ENCODE measurements at places on chromosomes 4 and X. TPM values are rescaled to one million over a fixed set of nuclear protein-coding genes. Genes with fewer than 3 reads are reported as not detected.

DNA sequence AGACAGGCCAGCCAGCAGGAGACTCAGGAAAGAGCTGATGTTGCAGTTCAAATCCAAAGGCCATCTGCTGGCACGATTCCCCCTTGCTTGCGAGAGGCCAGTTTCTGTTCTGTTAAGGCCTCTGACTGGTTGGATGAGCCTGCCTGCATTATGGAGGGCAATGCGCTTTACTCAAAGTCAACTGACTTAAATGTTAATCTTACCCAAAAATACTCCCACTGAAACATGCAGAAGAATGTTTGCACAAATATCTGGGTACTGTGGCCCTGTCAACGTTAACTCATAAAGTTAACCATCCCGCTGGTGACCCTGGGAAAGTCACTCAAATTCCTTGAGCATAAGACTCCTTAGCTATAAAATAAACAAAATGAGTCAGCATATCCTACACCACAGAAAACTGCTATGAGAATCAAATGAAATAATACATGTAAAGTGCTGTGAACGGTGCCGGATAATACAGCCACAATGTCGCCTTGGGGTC lies 326.4 kb downstream of the EVC2 start:
- no peak for DNase-seq

DNA sequence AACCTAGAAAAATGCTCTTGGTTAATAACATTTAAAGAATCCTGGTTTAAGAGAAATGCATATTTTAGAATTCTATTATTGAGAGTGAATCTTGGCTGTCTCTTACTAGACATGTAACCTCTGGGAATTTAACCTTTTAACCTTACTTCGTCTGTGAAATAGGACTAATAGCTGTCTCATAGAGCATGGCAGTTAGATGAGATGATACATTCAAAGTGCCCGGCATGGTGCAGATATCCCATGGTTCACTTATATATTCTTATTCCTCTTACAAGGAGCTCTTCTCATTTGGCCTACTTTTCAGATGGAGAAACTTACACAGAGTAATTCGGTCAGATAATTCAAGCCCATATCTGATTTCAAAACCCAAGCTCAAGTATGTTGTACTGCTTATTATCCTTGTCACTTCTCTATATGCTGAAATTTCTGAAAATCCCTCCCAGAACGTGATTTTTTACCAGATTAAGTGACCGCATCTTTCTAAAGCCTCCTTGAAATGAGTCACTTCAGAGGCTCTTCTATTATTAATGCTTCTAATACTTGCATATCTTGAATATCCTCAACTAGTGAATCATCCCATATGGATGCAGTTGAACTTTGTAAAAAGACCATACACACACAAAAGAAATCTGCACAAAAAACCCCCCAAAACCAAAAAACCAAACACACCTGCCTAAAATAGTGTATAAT lies 4.9 kb downstream of the CDKN2AIP start:
- no peak for DNase-seq

DNA sequence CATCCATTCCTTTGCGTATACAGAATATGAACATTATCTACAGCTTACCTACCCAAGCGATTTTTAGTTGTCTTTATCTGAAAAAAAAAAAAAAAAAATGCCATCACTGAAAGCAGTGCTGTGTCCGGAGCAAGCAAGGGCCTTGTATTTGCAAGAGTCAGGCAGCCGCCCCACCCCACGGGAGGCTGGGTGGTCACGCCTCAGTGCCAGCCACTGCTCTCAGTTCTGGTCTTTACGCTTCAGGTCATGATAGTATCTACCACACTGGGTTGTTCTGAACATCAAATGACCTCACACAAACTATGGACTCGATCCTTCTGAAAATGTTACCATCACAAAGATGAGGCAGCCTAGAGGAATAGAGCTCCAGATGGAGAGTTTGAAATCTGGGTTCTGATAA lies 62.7 kb upstream of the HELT start:
- DNase-seq = no peak

- no peak for DNase-seq
Measured at GRCh38 chrX:40095583-40096394, 2.0 kb downstream of the BCOR start.

DNA sequence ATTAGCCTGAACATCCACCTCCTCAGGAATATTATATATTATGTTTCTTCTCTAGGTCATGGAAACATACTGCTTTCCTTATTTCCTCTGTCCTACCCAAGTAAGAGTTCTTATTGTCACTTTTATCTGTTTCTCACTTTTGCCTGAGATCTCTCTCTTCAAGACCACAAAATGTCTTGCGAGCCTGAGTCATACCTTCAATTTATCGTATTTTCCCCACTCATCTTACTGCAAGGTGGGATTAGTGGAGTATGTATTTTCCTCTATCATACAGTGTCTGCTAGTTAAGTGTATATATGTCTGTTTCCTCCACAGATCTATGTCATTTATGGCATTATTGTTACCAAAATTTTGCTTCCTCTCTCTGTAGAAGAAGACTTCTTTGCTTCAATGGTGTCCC lies 124.5 kb downstream of the EIF4E start:
- DNase-seq = no peak

DNA sequence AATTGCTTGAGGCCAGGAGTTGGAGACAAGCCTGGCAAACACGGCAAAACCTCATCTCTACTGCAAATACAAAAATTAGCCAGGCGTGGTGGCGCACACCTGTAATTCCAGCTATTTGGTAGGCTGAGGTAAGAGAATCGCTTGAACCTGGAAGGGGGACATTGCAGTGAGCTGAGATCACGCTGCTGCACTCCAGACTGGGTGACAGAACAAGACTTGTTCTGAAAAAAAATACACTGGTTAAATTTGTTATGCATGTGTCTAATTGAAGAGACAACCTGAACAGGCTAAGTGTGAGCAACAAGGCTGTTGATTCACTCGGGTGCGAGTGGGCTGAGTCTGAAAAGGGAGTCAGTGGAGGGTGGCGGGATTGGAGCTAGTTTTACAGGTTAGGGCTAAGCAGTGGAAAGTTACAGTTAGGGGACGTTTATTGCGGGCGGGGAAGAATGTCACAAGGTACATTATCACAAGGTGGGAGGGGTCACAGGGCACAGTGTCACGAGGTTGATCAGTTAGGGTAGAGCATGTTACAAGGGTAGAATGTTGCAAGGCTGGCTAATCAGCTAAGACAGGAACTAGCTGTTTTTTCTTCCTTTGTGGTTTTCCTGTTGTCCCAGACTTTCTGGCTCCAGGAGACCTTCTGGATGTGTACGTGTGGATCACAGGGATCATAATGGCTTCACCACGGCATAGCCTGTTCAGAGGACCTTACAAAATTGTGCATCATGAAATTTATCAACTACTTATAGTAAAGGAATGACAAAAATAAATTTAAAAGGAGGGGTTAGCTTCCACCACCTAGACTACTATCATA lies 115.8 kb downstream of the NAA11 start:
- no peak for DNase-seq

Gene BMPR1B
- not detected for total RNA-seq

DNA sequence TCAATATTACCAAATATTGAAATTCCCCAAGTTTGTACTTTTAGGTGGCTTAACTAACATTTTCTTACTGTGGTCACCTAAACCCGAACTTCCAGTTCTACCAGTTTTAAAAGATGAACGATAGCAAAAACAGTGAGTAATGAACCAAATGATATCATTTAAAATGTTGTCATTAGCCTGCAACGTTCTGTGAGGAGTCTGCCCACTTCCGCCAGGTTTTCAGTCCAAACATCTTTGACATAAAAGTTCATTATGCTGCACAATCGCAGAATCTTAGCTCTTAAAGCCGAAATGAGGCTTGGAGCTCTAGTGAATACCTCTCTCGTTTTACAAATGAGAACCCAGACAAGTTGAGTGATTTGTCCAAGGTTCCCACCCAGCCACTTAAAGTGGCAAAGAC lies 762 bp downstream of the PIGA start:
- DNase-seq = no peak

DNA sequence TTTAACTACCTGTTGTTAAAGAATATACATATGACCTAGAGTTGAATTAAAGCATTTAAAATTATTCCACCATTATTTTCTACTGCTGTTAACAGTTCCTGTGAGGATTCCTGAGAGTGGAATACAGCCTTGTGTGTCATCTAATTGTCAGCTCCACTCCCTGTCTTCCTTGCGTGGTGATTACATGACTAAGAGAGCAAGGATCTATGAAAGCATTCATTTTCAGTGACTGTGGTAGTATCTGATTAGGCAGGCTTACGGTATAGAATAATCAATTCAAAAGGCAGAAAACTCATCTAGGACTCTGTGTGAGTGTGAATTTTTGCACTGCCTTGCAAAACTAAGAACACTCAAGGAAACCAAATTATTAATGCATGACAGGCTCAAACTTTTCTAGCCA lies 577.8 kb downstream of the SH3BGRL start:
- no peak for DNase-seq

DNA sequence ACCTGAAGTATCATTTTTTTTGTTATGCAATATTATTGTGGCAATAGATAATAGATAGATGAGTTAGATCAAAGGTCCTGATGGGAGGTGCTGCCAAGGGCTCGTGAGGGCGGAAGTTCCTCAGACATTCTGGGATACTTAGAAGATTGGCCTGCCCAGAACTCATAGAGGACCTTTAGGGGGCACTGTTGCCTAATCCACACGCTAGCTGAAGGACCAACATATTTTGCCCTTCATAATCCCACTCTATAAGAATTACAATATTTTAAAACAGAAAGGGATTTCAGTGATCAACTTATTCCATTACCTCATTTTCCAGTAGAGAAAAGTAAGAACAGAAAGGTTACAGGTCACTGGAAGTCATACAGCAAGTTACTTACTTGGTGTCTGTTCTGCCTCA lies 22.9 kb upstream of the COX7B2 start:
- DNase-seq = no peak

- no peak for DNase-seq
Measured at GRCh38 chr4:119070301-119070700, 65.3 kb upstream of the MYOZ2 start.

GRCh38 chrX:53511322-53511721 lies 77.2 kb upstream of the HSD17B10 start:
- no peak for DNase-seq

DNA sequence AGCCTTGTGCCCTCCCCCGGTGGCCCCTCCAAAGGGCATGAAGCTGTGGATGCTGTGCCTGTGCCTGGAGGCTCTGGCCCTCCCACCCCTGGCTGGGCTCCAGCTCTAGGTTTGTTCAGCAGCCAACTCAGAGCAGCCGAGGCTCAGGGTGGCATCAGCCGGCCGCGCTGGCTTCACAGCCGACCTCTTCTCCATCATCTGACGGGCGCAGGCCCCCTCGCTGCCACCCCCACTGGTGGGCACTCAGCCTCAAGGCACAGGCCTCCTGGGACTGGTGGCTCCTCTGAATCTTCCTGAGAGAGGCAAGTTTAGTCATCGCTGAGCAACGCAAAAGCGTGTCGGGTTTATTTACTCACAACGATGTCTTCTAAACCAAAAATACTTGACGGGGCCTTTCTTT lies 46.0 kb downstream of the PCGF3 start:
- DNase-seq = no peak

GRCh38 chr4:47154816-47155370 lies 123.5 kb downstream of the GABRB1 start:
- no peak for DNase-seq

DNA sequence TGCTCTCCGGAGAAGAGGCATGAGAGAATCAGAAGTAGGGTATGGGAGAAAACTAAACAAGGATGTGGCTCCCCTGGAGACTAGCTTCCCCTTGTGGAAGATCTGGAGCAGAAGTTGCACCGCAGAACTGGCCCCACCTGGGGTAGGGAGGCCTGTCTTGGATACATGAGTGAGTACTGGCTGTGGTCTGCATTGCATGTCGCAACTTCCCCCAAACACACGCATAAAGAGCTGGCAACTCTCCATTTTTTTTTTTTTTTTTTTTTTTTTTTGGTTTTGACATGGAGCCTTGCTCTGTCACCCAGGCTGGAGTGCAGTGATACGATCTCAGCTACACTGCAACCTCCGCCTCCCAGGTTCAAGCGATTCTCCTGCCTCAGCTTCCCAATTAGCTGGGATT lies 119.9 kb downstream of the EGF start:
- DNase-seq = no peak

Gene ERAS
- total RNA-seq = not detected

- no peak for DNase-seq
Measured at GRCh38 chr4:101355246-101355645, 7.9 kb upstream of the PPP3CA start.

DNA sequence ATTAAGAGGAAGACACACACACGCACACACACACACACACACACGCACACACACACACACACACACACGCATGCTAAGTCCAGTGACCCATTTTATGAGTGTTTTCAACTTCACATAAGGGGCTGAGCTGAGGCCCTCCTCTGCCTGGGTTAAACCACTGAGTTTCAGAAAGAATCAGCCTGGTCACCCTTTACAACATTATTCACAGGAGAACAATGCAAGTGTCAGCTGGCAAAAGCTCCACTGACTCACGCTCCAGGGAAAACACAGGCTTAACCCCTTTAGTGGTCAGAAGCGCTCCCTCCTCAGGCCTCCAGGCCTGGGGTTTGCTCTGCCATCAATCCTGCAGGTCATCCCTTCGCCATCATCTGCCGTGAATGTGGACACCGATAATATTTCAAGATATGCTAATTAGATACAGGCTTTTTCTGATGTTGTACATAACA lies 46.9 kb downstream of the ACOX3 start:
- DNase-seq = no peak

Gene MAGIX
- 0.56 TPM for total RNA-seq

Gene ZNF827
- 18.5 TPM for total RNA-seq

DNA sequence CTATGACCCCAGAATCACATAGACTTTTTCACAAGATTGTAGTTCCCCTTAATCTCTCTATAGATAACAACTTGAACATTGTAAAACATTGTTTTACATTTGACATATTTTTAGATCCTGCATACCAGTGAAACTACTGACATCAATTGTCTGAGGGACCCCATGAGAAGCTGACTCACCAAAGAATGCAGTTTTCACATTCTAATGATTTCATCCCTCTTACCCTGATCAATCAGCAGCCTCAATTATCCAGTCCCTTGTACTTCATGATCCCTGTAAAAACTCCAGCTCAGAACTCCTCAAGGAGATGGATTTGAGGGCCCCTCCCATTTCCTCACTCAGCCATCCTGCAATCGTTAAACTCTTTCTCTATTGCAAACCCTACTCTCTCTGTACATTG lies 411.0 kb upstream of the NDST3 start:
- DNase-seq = no peak

DNA sequence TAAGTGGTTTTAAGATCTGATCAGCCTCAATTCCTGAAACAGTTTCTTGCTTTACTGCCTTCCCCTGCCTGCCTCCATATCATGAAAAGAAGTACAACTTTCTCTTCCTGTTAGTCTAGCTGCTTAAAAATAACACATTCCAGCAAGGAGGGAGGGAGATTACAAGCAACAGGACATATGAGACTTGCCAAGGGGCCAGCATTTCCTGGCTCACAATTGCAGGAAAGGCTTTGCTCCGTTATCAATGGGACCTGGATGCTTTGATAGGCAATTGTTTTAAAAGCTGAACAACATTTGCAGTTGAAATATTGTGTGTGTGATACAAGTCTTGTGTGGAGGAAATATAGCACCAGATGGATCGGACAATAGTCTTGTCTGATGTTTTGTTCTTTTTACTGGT lies 425.0 kb downstream of the FAT4 start:
- DNase-seq = no peak

- peak; percentile 55 for DNase-seq
Measured at GRCh38 chr4:87209696-87210095, 10.7 kb downstream of the KLHL8 start.
